Stimulated activated CD4-positive, alpha-beta T cell treated with anti-CD3 and anti-CD28 coated beads, Interleukin-1b, Interleukin-23, amount 100 ng/mL, for 1 hour (primary cell): ENCODE measurements at places on chromosomes 7 and 10.

- no peak for DNase-seq
Observed at GRCh38 chr10:2681891-2682290, 385.5 kb upstream of the PFKP start.

DNA sequence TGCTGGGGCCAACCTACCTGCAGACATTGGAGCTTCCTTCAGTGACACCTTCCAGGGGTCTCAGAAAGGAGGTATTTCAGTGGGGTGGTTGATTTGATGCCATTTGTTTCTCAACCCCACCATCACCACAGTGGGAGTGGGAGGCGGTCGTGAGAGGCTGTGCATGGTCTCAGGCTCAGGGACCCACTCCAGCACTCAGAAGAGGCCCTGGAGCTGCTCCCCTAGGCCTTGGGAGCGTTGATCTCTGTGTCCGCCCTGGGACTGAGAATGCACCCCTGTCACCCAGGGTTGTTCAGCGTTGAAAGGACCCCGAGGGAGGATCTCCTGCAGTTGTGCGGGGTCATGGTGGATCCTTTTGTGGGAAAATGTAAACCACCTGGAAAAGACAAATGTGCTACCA lies 410.6 kb downstream of the GLRX3 start:
- DNase-seq = no peak

GRCh38 chr7:1889556-1890181 lies 219.6 kb downstream of the ELFN1 start:
- DNase-seq = no peak

GRCh38 chr7:12851841-12852240 lies 164.4 kb downstream of the ARL4A start:
- DNase-seq = no peak

DNA sequence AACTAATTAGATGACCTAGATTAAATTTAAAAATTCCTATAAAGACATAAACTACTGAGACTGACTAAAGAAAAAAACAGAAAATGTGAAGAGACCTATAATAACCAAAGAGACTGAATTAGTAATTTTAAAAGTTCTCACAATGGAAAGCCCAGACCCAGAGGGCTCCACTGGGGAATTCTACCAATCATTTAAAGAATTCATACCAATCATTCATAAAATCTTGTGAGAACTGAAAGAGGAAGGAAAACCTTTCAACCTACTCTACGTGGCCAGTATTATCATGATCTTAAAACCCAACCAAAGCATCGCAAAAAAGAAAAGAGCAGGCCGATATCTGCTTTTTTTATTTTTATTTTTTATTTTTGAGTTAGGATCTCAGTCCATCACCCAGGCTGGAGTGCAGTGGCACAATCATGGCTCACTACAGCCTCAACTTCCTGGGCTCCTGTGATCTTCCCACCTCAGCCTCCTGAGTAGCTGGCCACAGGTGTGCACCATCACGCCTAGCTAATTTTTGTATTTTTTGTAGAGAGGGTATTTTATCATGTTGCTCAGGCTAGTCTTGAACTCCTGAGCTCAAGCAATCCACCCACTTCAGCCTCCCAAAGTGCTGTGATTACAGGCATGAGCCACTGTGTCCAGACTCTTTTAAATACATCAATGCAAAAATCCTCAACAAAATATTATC lies 48.6 kb downstream of the DGKI start:
- DNase-seq = no peak

DNA sequence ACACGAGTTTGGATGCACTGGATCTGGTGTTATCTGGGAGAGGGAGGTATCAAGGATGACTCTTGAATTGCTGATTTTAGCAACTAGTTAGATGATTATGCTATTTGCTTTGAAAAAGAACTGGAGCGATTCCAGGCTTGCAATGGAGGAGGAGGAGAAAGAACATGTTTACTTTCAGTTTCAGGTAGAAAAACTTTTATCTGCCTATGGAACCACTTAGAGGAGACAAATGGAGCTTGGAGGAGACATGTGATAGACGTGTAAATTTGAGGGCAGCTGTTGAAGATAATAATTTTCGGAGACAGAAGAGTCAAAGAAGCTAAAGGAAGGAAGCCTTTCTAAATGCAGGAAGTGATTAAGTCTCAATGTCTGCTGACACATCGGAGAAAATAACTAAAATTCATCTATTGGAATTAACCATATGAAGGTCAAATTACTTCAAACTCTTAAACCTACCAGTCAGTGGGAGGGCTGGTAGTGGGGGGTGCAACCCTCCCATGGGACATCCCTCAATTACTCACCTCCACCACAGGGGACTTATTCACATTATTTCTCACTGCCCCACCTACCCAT lies 56.4 kb upstream of the GNAI1 start:
- DNase-seq = no peak

GRCh38 chr7:137886746-137887145 lies 40.0 kb upstream of the DGKI start:
- no peak for DNase-seq
